ENCODE measurements at places on chromosomes 1 and 21.
A peak's percentile ranks its signal among the peaks of the same experiment; 100 is the strongest.

DNA sequence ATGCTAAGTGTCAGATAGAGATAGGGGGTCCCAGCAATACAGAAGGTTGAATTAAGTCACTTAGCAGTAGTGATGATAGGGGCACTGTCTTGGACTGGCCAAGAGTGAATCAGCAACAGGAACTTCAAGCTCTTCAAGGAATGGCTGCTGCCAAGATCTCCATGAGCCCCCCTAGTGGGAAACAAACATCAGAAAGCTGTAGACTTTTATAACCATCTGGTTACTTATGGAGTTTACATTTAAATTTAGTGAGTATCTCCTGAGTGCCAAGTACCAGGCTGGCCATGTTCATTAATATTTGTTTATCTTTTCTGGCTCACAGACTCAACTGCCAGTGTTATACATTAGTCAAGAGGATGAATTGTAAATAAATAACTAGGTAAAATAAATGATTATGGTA lies 327.3 kb downstream of the TTLL7 start:
- peaks cover 2% of the 10 kb centered on the region for H3K4me1 ChIP-seq
- DNase-seq = no peak
- H3K36me3 ChIP-seq = no peaks in the 10 kb centered on the region

DNA sequence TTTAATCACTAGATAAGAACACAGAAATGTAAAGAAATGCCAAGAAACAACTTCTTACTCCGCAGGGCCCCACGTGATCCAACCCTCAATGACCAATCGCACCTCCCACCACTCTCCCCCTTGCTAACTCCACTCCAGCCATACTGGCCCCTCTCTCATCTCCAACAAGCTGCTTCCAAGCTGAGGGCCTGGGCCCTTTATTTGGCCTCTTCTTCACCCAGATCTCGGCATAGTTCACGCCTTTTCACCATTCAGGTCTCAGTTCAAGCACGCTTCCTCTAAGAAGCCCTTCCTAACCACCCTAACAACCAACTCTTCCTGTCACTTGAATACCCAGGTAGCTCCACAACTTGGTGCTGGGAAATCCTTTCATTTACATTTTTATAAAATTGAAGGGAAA lies 110.7 kb downstream of the TGFBR3 start:
- DNase-seq = no peak
- H3K4me1 ChIP-seq = no peaks in the 10 kb centered on the region
- no peaks in the 10 kb centered on the region for H3K27me3 ChIP-seq
- H3K36me3 ChIP-seq = no peaks in the 10 kb centered on the region

- no peaks in the 10 kb centered on the region for H3K4me1 ChIP-seq
- no peaks in the 10 kb centered on the region for H3K36me3 ChIP-seq
- DNase-seq = no peak
- H3K27me3 ChIP-seq = peaks cover 37% of the 10 kb centered on the region
Measured at GRCh38 chr1:38690790-38691449, 168.7 kb downstream of the RRAGC start.

DNA sequence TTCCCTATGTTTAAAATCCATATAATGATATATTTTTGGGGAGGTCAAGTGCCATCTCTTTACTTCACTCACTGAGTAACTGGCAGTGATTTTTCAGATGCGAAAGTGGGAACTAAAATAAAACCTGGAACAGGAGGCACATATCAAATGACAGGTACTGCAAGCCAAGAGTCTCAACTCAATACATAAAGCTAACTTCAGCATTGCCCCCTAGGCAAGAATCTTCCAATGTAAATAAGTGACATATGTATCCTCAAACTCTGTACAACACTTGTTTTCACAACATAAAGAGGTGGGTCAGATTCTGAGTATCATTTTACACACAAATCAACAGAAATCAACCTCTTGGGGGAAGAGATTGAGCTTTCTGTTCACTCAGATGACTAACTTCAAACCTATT lies 18.1 kb downstream of the DCAF8 start:
- H3K4me3 ChIP-seq = no peak overlapping the region
- H3K27ac ChIP-seq = no peak overlapping the region
- peaks cover 39% of the 10 kb centered on the region for H3K36me3 ChIP-seq
- H3K27me3 ChIP-seq = no peaks in the 10 kb centered on the region
- H3K4me1 ChIP-seq = peaks cover 5% of the 10 kb centered on the region

- no peak overlapping the region for H3K4me3 ChIP-seq
- no peaks in the 10 kb centered on the region for H3K4me1 ChIP-seq
- DNase-seq = no peak
- peaks cover 39% of the 10 kb centered on the region for H3K27me3 ChIP-seq
- no peaks in the 10 kb centered on the region for H3K36me3 ChIP-seq
- H3K27ac ChIP-seq = no peak overlapping the region
Measured at GRCh38 chr1:208251911-208252835, 8.0 kb upstream of the PLXNA2 start.

DNA sequence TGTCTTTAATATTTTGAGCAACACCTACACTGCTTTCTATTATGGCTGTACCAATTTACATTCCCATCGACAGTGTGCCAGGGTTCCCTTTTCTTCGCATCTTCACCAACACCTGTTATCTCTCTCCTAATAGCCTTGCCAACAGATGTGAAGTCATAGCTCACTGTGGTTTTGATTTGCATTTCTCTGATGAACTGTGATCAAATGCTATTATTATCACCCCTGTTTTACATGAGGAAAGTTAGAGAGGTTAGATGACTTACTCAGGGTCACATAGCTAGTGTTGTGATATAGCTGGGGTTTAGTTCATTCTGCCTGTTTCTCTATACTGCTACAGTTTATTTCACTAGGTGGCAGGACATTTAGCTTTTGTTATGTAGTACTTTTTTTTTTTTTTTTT lies 204.1 kb downstream of the FMN2 start:
- H3K27ac ChIP-seq = no peak overlapping the region
- H3K27me3 ChIP-seq = no peaks in the 10 kb centered on the region
- H3K4me3 ChIP-seq = no peak overlapping the region
- H3K4me1 ChIP-seq = no peaks in the 10 kb centered on the region
- no peak for DNase-seq

DNA sequence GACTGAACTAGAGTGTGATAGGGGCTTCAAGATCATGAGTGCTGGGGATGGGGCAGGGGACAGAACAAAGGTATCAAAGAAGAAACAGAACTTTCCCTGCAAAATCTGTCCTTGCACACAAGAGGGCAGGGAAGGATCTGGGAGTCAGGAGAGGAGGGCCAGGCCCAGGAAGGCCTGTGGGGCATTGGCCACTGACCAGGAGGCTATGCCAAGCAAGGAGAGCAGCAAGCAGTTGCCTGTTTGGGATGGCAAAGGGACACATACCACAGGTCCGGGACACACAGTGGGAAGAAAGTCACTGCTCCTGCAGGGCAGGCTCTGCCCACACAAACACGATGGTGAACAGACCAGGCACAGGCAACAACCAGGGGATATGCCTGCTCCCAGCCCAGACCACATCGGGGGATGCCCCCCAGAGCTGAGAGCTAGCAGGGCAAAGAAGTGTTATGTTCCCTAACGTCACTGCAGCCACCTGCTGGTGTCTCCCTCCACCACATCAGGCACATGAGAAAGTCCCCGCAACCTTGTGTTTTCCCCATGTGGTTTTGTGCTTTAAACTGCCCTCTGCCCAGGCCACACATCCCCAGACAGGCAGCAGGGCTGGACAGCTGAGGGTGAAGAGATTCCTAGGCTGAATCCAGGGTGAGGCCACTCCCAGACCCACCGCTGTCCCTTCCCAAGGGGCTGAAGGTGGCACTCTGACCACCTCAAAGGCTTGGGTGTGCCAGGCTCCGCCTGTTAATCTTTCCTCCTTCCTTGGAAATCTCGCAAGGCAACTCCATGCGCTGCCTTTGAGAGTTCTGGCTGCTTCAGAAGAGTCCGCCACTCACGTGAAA lies 53.6 kb downstream of the KIF21B start:
- H3K27ac ChIP-seq = peak overlapping the region; percentile 47
- DNase-seq = peak; percentile 67
- peaks cover 19% of the 10 kb centered on the region for H3K4me1 ChIP-seq
- no peaks in the 10 kb centered on the region for H3K27me3 ChIP-seq
- H3K4me3 ChIP-seq = peak overlapping the region; percentile 39
- peaks cover 11% of the 10 kb centered on the region for H3K36me3 ChIP-seq

DNA sequence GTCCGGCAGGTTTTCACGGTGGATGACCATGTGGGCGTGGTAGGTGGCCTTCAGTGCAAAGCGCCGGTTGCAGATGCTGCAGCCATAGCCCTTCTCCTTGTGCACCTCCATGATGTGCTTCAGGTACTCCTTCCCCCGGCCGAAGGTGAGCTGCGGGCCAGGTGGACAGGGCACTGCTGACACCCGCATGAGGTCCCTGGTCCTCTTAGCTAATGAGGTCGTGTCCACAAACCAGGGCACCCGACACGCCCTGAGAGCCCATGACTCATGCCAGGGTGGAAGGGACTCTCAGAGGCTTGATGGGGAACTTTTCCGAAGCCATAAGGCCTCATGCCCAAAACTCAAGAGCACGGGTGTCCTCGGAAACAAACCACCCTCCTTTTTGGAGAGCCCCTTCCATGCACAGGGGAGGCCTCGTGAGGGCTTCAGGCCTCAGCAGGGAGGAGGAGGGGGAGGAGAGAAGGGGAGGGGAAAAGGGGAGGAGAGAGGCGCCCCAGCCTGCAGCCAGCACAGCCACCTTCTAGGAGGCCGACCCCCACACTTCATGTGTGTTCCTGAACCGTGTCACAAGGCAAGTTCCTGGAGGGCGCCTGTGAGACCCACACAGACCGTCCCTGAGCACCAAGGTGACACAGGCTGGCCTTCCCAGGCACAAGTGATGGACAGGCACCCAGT lies 54.4 kb upstream of the RIPK4 start:
- H3K4me3 ChIP-seq = no peak overlapping the region
- no peak overlapping the region for H3K27ac ChIP-seq
- no peaks in the 10 kb centered on the region for H3K27me3 ChIP-seq
- peaks cover 44% of the 10 kb centered on the region for H3K36me3 ChIP-seq

DNA sequence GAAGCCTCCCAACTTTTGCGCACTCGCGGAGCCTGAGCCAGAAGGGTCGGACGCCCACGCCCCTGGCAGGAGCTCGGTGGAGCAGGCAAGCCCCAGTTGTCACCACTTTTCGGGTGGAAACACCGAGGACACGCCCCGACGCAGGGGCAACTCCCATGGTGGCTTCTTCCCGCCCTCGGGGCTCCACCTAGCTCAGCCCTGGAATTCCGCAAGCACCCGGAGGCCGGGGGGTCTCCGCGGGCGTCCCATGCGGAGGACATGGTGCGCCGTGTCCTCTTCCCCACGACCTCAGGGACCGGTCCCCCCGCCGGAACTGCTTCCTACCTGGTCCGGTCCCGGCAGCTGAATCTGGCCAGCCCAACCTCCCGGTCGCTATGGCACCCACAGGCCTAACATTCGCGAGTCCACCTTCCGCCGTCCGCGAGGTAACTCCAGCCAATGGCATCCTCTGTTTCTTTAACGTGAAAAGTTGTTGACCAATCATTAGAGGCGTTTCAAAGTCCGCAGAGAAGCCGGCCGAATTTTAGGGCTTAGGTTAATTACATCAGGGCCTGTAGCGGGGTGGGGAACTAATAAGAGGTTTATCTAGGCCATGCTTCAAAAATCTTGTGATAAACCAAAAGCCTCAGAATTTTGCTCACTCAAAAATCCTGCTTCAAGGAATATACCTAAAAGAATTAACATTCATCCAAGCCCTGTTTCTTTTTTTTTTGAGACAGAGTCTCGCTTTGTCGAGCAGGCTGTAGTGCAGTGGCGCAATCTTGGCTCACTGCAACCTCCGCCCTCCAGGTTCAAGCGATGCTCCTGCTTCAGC lies at the start of gene STPG1:
TSS of gene STPG1 (minus strand) at position 433 of the 814 bp plus-strand sequence. CDS start 12,394 bp downstream, outside the sequence.
- DNase-seq = peak; percentile 90
- H3K27ac ChIP-seq = peak within 1 kb of the TSS; percentile 97
- H3K36me3 ChIP-seq = no peaks in the 10 kb centered on the region
- H3K27me3 ChIP-seq = no peaks in the 10 kb centered on the region
- H3K4me1 ChIP-seq = peaks cover 56% of the 10 kb centered on the region
- peak within 1 kb of the TSS; percentile 94 for H3K4me3 ChIP-seq

- H3K4me3 ChIP-seq = no peak overlapping the region
- H3K4me1 ChIP-seq = no peaks in the 10 kb centered on the region
- H3K36me3 ChIP-seq = no peaks in the 10 kb centered on the region
Measured at GRCh38 chr1:218527737-218528136, 182.6 kb downstream of the TGFB2 start.

Measured in stimulated activated naive B cell treated with anti-CD40 and anti-IgM and Interleukin-4, amounts not matched to agents 10 μg/mL and 1 μg/mL and 100 μg/mL, for 72 hours (primary cell).